NCI-H748 treated with DMSO at 0.1 percent for 48 hours (cell line): ENCODE measurements at places on chromosomes 16 and 17.

DNA sequence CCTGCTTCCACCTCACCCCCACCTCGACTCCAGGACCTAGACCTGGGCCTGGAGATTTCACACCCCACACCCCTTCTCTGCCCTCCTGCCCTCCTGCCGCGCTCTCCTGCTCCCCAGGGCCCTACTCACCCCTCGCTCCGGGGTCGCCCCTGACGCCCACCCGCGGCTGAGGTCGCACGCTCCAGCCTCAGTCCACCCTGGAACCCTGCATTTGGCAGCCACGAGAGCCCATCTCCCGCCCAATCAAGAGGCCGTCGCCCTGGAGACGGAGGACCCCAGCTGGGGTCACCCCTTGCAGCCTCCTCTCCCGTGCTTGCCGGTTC, 16.1 kb downstream of the TLE7 start:
- peak; percentile 1 for DNase-seq

DNA sequence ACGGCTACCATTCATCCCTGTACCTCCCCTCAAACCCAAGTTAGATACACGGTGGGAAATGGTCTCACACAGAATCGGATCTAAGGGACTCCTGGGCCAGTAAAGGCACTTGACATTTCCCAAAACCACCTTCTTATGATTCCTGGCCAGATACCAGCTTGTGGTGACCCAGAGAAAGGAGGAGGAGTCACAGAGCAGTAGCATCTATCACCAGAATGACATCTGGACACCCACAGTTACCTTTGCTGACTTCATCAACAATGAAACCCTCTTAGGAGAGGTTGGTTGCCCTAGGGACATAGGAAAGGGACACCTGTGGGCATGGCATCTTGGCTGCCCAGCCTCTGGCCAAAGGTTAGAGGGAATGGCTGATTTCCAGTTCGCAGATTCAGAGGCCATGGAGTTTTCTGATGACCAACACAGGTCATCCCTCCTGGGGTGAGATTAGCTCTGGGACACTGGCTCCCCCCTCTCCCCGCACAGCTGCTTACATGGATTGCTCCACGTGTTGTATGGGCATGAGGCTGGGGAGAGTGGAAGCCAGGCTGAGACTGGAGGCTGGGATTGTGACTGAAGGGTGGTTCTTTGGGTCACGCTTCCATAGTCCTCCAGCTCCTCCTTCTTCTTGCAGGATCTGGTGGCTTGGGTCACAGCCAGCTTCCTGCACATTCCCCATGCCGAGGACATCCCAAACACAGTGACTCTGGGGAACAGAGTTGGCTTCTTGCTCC, 1.4 kb upstream of the AOC3 start:
- DNase-seq, result no peak

- no peak for DNase-seq
These were observed 144.8 kb downstream of the MRTFB start for GRCh38 chr16:14215941-14216340.

DNA sequence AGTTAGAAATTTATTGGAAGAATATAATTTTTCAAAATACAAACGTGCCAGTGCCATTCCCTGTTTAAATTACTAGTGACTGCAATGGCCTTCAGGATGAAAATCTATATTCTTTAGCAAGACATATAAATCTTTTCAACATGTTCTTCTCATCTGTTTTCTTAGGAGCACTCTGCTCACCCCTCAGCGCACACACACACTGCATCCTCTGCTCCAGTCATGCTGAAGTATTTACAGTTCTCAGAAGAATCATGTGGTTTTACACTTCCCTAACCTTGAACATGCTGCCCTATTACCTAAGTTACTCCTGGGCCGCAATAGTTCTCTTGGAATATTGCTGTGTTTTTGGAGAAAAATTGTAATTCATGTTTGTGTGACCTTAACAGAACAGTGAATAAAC, 820.6 kb downstream of the CDH8 start:
- DNase-seq, result no peak

DNA sequence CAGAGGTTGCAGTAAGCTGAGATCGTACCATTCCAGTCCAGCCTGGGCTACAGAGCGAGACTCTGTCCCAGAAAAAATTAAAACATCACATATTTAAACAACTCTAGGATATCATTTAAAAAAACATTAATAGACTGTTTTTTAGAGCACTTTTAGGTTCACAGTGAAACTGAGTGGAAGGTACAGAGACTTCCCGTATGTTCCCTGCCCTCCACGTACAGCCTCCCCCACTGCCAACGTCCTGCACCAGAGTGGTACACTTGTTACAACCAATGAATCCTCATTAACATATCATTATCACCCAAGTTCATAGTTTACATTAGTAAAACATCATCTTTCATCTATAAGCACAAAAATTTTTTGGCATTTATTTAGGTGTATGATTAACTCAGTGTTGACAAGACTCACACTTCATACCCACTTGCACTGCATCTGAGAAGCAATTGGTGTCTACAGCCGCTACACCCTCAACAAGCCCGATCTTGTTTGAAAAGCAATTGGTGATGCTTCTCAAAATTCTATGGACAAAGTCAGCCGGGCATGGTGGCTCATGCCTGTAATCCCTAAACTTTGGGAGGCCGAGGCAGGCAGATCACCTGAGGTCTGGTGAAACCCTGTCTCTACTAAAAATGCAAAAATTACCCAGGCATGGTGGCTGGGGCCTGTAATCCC, 39.9 kb upstream of the STH start:
- DNase-seq, result no peak

- DNase-seq, result peak; percentile 62
These were observed 387.1 kb downstream of the HS3ST4 start for GRCh38 chr16:26078716-26079355.

DNA sequence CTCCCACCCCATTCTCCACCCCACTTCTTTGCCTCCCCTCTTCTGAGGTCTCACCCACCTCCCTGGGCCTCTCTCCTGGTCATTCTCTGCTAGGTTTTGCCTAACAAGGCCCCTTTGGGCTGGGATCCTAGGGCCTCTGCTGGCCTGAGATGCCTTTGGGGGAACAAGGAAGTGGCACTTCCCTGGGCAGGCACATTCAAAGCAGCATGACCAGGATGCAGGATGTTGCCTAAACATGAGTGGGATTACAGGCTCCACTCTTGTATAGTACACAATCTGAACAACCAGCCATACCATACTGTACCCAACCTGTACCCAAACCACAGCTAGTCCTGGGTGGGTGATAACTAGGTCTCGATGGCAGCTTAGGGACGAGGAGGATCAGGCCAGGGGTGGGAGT, 9.0 kb downstream of the GALK1 start:
- no peak for DNase-seq

- DNase-seq, result no peak
These were observed 619.2 kb upstream of the C16orf82 start for GRCh38 chr16:26447570-26447969.

GRCh38 chr17:17347956-17348871, 45.0 kb downstream of the NT5M start:
- DNase-seq, result no peak

DNA sequence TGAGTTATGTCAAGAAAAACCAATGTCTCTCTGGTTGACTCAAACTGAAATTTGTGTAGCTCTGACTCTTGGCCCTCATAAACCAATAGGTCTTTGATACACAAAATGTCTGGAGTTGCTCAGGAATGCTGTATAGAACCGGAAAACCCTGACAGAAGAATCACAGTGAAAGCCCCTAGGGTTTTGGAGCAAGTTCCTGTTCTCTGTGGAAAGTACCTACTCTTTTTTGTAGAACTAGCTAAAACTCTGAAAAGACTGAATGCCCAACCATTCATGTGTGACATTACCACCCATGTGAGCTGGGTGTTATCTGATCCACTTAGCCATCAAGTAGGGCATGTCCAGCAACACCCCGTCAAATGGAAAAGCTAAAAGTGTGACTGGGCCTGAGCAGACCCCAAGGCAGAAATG, 28.8 kb downstream of the CCL4 start:
- no peak for DNase-seq

GRCh38 chr16:80375973-80376372, 164.8 kb upstream of the DYNLRB2 start:
- DNase-seq, result no peak

DNA sequence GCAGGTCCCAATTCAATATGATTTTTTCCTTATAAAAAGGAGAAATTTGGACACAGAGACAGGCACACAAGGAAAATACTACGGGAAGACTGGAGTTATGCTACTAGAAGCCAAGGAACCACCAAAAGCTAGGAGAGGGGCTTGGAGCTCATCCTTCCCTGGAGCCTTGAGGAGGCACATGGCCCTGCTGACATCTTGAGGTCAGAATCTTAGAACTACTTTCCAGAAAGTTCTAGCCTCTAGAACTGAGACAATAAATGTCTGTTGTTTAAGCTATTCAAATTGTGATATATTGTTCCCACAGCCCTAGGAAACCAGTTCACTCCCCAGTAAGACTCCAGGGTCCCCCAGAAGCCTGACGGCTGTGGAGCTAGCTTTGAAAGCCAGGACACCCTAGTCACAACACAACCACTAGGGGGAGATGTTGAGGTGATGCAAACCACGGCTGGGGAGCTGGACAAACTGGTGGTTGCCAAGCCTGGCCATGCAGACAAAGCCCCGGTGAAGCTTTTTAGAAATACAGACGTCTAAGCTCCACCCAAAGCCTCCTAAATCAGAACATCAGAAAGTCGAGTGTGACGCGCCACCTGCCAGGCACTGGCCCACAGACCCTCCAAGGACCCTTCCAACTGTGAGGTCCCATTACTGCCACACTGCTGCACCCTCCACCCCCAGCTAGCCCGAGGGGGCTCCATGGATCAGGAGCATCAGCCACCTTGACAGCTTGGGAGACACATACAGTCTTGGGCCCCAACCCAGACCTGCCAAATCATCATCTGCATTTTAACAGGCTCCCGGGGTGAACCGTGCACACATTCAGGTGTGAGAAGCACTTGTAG, 106.4 kb downstream of the SLC39A11 start:
- peak; percentile 44 for DNase-seq

DNA sequence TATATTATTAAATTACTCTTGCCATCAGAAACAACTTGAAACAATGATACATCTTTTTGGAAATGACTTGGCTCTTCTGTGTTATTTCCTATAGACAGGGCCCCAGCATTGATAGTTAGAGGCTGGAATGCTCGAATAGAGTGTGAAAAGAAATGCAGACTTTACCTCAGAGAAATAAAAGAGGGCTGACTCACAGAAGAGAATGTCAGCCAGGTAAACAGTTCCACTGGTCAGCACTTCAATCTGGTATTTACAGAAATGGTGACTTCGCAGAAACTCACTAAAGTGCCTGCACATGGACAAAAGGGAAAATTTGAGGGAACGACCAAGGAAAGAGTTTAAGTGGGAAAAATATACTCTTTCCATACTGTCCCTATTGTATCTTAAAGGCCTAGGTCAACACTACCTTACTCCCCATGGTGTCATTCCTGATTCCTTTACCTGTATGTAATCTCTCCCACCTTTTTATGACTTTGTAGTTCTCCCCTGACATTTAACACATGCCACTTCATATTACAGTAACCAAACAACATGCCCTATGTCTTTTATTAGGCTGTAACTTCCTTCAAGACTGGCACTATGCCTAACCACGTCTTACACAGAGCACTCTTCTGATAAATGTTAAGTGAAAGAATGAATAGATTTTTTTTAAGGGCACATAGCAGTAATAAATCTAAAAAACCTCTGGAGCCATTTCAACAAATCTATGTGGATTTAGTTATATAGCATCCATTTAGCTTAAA, 36.7 kb downstream of the AKAP10 start:
- DNase-seq, result no peak

DNA sequence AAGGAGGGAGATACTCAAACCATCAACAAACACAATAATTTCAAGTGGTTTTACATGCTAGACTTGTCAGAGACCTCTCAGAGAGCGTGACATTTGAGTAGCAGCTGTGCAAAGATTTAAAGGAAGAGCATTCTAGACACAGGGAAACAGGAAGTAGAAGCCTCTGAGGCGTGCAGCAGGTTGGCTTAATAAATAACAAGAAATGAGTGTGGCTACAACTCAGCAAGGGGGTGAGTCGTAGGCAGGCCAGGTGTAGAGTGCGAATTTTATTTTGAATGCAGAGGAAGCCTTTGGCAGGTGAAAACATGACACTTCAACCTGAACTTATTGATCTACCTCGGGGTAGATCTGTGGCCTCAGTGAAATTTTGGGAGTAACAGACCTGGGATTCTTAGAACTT, 73.2 kb upstream of the MRTFB start:
- DNase-seq, result peak; percentile 6

GRCh38 chr17:63679214-63679613, 20.7 kb downstream of the LIMD2 start:
- DNase-seq, result no peak

GRCh38 chr17:8944748-8945147, 20.8 kb downstream of the PIK3R5 start:
- no peak for DNase-seq

- DNase-seq, result no peak
These were observed 340.1 kb upstream of the ZFHX3 start for GRCh38 chr16:73387979-73388378.

DNA sequence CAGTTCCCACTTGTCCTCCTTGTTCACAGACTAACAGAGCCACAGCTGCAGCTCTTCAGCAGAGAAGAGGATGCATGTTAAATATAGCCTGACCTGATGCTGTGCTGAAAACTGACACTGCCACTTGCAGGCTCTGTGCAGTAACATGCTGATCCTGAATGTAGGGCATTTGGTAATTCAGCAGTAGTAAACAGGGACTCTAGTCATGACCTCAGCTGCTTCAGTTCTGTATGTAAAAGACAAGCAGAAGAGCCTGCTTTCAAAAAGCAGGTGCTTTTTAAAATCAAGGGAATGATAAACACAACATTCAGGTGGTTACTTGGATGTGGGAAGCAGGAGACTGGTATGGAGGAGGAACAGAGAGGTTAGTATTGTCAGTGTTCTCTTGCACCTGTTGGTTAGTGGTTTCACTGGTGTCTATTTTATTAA, 33.8 kb downstream of the ESRP2 start:
- DNase-seq, result no peak

GRCh38 chr16:31499928-31500327, 8.3 kb downstream of the RUSF1 start:
- DNase-seq, result no peak

GRCh38 chr17:77741109-77741508, 217.4 kb upstream of the TNRC6C start:
- DNase-seq, result no peak

DNA sequence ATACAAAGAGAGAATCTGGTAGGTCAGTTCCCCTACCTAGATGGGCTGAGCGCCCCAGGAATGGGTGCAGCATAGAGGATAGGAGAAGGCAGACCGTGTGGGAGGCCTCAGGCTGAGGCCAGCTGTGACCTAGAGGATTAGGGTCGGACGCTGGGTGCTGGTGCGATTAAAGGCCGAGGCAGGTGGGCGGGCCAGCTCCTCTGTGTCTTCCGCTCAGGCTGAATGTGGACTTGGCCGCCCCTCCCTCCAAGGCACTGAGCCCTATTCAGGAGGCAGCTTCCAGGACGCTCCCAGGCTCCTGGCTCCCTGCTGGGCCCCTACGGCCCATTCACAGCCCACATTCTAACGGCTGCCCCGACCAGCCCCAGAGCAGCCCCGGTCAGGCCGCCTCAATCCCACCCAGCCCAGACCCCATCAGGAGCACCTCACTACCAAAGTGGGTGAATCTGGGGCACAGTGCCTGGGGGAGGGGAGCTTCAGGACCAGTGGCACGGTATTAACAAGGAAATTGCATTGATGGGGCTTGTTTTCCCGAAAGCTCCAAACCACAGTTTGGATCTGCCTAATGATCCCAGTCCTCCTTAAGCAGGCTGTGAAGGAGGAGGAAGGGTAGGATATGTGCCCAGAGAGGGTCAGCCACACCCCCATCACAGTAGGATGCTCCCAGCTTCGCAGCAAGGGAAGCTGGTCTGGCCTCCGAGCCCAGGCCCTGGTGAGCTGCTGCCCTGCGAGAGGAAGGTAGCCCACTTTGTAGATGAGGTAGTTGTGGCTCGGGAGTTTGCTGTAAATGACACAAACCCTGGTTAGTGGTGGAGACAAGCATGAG, 14.5 kb downstream of the RHBDL3 start:
- no peak for DNase-seq
